ENCODE measurements at places on chromosomes 2 and 18. TPM values are rescaled to one million over a fixed set of nuclear protein-coding genes. Genes with fewer than 3 reads are reported as not detected.

Gene RGPD3
- 0.20 TPM for total RNA-seq

Gene ELOA2
- total RNA-seq, result not detected

Gene OSR1
- 5.8 TPM for total RNA-seq

Gene UGT1A10
- total RNA-seq, result 0.18 TPM

Gene MTLN
- total RNA-seq, result 143 TPM

Gene OR6B2
- not detected for total RNA-seq

Gene CCDC141
- total RNA-seq, result not detected

Gene LRRC30
- not detected for total RNA-seq

Gene TACR1
- 0.05 TPM for total RNA-seq

Gene GALR1
- total RNA-seq, result not detected

Gene ITGA6
- 52.4 TPM for total RNA-seq

Gene MC4R
- not detected for total RNA-seq

Gene PID1
- total RNA-seq, result 3.6 TPM

Data from A549 treated with ZK216348 at 1 μM for 4 hours (cell line).